ENCODE measurements at places on chromosomes 12 and 14.

DNA sequence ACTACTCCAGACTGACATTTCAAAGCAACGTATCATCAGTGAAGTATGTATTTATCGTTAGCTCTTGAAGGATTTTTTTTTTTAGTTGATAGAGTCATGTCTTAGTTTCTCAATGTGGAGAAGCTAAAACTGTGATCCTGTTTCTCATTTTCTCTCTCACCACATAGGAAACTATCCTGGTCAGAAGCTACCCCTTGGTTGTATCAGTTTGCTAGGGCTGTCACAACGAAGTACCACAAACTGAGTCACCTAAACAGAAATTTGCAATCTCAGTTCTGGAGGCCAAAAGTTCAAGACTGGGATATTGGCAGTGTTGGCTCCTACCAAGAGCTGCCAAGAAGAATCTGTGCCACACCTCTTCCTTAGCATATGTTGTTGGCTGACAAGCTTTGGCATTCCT, 369.1 kb downstream of the RGS6 start:
- DNase-seq, result no peak

DNA sequence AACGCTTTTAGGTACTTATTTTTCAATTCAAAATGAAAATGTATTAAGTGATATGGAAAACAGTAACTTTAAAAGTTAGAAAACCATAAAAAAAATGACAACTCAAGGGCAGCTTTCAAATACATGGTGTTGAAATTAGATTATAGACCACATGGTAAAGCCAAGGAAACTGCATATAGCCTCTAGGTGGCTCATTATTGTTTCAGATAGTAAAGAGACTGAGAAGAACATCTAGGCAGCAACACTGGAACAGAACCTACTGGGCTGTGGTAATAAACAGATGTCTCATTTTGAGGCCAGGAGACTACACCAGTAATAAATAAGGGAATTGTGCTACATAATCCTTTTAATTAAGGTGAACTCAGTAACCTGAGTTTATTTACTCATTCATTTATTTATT, 13.0 kb downstream of the FBXO33 start:
- no peak for DNase-seq

- no peak for DNase-seq
These were observed 61.3 kb downstream of the DIP2B start for GRCh38 chr12:50566066-50566465.

GRCh38 chr14:94640721-94641631, 28.8 kb downstream of the SERPINA3 start:
- DNase-seq, result peak; percentile 49

- DNase-seq, result no peak
These were observed 1.8 kb downstream of the ISCA2 start for GRCh38 chr14:74495356-74495755.

DNA sequence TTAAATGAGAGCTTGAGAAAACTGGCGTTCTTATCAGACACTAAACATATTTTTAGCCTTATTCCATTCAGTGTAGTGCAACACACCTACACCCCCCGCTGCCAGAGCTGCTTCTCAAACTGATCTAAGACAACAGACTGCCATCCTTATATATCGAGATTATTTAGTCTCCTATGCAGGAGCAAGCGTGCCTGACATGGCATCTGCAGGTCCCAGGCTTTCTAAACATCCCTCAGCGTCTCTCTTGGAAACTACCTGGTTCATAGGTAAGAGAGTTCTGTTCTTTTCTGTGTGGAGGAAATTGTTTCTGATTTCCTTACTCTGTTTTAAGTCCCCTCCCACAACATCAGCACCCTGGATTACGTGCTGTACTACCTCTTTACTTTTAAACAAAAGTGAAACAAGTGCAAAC, 117.1 kb upstream of the PTPRB start:
- DNase-seq, result no peak

DNA sequence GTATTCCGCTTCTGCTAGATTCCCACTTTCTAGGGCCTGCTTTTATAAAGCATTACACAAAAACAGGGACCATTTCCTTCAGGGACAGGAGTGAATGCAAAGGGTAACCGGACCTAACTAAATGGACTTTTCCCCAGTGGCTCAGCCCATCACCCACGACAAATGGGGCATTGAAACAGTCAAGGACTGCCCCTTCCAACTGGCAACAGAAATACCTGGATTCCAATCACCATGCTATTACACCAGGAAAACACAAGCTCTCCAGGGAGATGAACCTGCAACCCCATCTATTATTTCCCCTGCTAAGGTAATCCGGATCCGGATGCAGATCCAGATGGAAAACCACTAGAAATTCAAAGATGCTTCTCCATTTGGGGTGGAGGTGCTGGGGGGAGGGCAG, 1.0 kb downstream of the MPHOSPH9 start:
- DNase-seq, result peak; percentile 21

DNA sequence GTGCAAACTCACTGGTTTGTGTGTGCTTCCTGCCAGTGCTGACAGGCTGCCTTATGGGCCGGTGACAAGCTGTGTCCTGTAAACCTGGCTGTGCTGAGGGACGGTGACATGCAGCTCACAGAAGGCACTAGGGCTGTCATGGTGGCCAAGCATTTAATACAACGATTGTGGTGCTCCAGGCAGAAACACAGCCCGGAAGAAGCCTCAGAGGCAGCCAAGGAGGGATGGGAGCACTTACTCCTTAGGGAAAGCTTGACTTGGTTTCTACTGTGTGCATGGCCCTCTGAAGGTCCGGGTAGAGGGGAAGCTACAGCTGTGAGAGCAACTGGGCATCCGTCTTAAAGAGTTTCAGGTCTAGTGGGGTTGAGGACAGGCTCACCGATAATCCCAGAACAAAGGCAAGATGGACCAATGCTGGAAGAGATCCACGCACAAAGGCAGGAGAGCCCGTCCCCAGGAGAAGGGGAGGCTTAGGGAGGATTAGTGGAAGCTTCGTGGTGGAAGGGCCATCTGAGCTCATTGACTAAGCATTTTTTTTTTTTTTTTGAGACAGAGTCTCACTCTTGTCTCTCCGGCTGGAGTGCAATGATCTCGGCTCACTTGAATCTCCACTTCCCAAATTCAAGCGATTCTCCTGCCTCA, 10.7 kb upstream of the MCRS1 start:
- no peak for DNase-seq

DNA sequence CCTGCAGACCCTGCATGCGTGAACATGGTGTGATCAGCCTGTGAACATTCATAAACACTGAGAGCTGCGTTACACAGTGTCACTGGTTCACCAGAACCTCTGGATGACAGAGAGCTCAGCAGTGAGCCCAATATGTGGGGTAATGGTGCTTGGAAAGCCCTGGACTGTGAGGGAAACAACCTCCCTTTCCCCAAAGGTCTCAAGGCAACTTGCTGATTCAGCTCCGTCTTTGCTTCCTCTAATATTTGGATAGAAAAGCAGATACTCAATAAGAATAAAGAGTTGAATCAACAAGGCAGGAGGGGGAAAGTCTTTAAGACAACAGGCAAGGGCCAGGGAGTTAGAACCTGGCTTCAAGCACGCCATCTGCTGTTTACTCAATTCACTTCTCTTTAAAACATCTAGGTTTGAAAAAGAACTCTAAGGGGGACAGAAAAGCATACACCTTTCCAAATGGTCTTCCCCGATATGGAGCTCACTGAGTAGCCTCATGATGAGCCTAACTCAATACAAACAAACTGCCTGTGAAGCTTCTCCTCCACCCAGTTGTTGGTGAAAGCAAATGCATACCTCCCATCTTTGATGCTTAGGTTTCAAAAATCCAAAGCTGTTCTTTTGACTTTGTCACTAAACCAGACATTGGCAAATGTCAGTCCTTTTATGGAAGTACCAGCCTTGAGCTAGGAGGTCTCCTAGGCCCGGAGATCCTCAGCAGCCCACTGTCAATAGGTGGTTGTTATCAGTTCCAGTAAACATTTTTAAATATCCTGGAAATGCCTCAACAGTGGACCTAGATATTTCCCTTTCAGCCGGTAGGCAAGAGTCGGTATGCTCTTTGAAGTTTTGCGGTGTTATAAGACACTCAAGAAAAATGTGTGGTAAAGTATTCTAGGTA, 76.1 kb downstream of the SAMD4A start:
- DNase-seq, result peak; percentile 36

- no peak for DNase-seq
These were observed 30.3 kb downstream of the CORO1C start for GRCh38 chr12:108700833-108701541.

GRCh38 chr12:76080729-76081415, 3.6 kb downstream of the NAP1L1 start:
- DNase-seq, result no peak

GRCh38 chr14:71166180-71166837, 259.1 kb downstream of the PCNX1 start:
- peak; percentile 47 for DNase-seq
